Naive thymus-derived CD8-positive, alpha-beta T cell (primary cell): ENCODE measurements at places on chromosomes 13 and 19.

DNA sequence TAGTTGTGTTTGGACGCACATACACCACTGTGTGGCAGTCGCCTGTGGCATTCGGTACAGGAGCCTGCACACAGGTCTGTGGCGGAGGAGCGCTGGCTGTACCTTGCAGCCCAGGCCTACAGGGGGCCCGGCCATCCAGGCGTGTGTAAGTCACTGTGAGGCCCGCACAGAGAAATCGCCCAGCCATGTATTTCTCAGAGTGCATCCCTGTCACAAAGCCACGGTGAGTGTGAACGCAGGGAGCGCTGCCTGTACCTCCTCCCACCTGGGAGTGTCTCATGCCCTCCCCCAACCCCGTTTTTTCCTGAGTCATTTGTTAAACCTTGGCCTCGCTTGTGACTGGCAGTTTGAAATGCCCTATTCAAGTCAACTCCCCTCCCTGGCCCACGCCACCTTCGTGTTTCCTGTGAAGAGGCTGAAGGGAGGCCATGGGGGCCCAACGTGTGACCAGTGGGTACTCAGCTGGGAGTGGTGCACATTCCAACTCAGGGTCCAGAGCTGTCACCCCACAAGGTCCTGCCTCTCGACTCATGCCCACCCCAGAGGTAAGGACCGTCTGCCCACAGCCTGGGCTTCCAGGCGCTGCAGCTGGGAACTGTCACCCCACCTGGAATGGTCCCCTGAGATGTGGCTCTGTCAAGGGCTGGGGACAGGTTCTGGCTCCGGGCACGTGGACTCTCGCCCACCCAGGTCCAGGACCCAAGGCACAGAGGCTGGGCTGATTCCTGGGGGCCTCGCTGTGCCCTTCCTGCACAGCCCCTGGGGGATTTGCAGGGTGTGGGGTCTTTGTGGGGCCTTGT lies 11.6 kb upstream of the RASA3 start:
- peak; percentile 71 for DNase-seq

DNA sequence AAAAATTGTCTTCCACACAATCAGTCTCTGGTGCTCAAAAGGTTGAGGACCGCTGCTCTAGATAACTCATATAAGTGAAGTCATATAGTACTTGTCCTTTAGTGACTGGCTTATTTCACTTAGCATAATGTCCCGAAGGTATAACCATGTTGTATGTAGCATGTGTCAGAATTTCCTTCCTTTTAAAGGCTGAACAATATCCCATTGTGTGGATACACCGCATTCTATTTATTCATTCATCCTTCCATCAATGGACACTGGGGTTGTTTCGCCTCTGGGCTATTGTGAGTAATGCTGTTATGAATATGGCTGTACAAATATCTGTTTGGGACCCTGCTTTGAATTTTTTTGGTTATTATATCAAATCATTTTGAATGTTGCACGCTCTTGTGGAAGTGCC lies 4.6 kb upstream of the LYPD5 start:
- no peak for DNase-seq

DNA sequence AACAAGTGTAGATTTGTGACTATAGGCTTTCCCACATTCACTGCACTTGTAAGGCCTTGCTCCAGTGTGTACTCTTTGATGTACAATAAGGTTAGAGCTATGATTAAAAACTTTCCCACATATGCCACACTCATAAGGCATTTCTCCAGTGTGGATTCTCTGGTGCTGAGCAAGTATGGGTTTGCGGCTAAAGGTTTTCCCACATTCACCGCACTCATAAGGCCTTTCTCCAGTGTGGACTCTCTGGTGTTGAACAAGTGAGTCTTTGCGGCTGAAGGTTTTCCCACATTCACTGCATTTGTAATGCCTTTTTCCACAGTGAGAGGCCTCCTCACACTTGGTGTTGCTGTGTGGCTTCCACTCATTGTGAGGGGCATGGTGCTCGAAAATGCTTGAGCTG lies 3.7 kb downstream of the ZNF772 start:
- DNase-seq = no peak

GRCh38 chr19:54572696-54573311 lies 786 bp upstream of the LILRA2 start:
- no peak for DNase-seq

- no peak for DNase-seq
Measured at GRCh38 chr19:44003461-44004009, 778 bp downstream of the ZNF230 start.

DNA sequence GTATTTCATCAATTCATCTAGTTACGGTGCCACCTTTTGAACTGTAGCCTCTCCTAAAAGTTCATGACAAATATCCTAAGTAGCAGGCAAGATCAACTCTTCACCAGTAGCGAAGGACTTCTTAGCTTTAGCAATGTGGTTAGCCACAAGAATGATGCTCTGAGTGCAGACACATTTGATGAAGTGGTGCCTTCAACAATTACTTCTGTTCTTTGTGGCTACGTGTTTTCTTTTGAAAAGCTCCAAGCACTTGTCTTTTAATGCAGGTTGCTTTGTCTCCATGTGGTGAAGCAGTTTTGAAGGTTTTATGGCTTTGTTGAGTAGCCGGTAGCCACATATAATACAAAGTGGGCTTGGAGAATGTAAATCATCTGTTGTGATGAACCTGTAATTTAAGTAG lies 194.7 kb downstream of the B3GLCT start:
- DNase-seq = no peak

DNA sequence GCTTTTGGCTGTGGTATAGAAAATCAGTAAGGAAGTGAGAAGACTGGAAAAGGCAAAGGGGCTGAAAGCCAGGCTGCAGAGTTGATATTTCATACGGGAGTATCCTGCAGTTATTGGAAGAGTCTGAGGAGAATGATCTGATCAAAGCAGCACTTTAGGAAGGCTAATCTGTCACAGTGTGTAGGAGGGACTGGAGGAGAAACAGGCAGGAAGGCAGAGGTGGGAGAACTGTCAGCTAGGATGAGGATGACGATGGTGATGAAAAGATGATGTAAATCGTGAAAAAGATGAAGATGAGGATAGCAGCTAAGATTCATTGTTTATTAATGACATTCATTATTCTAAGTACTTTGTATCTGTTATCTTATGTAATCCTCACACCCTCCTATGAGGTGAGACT lies 123.0 kb downstream of the DNAJC15 start:
- DNase-seq = no peak

- DNase-seq = no peak
Measured at GRCh38 chr19:48618278-48618915, 581 bp downstream of the RPL18 start.
